ENCODE measurements at places on chromosomes 11 and 22.

DNA sequence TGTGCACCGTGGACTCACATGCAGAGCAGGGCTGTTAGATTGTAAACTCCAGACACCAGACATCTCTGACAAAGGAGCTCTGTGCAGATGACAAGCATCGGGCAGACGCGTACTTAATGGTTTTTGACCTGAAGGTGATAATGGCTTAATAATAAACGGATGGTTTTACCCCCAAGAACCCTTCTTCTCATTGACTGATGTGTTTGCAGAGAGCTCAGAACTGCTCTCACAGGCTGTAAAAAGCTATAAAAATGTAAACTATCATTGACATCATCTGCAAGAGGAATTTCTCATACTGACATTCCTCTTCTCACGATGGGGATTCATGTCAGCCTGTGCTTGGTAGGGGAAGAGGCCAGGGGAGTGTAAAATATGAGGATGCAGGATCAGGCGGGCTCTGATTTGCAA, 8.6 kb upstream of the ARHGAP8 start:
- no peak for DNase-seq

DNA sequence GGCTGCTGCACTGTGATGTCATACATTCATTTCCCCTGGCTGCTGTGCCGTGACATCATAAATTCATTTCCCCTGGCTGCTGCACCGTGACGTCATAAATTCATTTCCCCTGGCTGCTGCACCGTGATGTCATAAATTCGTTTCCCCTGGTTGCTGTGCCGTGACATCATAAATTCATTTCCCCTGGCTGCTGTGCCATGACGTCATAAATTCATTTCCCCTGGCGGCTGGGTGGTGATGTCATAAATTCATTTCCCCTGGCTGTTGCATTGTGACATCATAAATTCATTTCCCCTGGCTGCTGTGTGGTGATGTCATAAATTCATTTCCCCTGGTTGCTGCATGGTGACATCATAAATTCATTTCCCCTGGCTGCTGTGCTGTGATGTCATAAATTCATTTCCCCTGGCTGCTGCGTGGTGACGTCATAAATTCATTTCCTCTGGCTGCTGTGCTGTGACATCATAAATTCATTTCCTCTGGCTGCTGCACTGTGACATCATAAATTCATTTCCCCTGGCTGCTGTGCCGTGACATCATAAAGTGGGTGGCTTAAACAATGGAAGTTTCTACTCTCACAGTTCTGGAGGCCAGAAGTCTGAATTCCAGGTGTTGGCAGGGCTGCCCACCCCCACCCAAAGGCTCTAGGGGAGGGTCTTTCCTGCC, 301.1 kb downstream of the SHANK2 start:
- DNase-seq: no peak

GRCh38 chr11:72413914-72414628, 20.3 kb downstream of the CLPB start:
- DNase-seq: peak; percentile 35

DNA sequence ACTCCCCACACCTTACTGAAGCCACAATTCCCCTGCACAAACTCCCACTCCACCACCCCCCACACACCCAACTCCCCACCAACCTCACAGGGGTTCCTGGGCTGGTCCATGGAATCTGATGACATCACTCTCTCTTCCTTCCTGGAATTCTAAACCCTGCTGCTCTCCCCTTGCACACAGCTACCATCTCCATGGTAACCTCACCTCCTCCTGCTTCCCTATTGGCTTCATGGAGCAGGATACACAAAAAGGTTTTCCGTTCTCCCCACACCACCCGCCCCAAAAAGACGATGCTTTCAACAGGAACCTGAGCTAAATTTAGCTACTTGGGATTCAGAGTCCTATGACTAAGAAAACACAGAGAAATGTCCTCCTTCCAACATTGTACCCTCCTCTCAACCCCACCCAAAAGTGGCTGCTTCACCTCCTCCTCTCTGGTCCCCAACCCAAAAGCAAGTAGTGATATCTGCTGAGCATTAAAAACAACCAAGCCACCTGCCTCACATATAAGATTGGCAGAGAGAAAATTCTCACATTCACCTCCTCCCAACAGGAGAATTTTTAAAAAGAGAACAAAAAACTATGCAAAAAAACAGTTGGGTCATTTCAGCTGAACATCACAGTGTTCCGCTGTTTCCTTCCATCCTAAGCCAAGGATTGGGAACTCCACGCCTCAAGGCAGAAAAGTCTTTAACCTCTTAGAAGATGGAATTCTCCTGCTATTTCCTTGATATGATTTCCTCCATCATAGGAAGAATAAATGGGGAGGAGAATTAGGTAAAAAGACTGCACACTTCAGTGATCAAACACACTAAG, 66.9 kb downstream of the RBFOX2 start:
- DNase-seq: peak; percentile 87

DNA sequence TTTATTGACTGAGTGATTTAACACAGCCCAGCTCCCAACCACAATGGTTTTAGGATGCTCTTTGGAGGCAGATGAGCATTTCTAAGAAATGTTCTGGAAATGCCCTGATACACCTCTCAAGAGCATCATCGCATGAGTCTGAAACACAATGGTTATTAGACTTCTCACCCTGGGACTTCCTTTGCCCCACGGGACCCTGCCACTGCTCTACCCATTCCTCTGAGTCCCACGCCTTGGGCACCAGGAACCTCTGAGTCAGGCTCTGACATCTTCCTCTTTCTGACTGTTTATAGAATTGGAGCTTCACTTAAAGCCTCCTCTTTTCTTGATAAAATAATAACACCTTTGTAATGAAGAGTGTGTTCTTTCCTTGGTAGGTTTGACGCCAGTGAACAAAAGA, 85.6 kb upstream of the PARVA start:
- no peak for DNase-seq

DNA sequence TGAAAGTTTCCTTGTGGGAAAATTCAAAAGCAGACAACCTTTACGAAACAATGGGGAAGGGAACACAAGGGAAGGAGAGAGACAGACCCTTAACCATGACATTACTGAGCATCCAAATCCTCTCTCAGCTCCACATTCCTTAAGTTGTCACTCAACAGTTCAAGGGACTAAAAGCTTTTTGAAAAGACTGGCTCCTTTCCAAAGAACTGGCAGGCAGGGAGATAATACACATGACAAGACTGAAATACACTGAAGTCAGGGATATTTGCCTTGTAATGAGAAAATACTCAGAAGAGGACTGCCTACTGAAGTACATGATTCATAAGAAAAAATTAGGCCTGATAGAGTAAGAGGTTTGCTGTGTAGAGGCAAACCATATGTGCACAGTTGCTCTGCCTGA, 69.1 kb downstream of the SMCO4 start:
- no peak for DNase-seq

DNA sequence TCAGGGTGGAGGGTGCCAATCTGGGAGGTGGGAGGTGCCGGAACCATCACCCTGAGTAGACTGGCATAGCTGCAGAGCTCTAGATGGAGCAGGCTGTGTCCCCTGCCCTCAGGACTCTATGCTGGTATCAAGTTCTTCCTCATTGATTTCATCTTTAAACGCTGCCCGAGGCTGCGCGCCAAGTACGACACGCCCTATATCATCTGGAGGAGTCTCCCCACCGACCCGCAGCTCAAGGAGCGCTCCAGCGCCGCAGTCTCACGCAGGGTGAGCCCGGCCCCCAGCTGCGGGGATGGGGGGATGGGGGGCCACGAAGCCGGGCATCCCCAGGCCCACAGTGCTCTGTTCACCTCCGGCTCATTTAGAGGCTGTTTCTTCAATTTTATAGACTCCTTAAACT, 52.5 kb downstream of the GRAMD4 start:
- DNase-seq: no peak

DNA sequence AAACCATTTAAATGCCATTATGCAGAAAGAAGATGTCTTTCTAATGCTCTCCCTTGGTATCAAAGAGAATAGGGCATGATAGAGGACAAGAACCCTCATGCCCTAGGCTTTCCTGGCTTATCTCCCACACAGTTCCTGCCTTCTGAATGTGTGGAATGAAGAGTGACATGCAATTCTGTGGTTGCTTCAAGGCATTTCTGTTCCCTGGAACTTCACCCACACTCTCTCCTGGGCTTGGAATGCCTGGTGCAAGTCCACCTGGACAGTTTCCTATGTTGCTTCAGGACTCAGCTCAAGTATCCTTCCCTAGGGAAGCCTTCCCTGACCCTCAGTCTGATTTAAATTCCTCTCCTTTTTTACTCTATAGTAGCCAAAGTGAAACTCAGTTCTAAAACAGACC, 53.8 kb upstream of the DRD2 start:
- DNase-seq: no peak

- no peak for DNase-seq
Measured at GRCh38 chr11:959027-959426, 33.4 kb downstream of the AP2A2 start.

DNA sequence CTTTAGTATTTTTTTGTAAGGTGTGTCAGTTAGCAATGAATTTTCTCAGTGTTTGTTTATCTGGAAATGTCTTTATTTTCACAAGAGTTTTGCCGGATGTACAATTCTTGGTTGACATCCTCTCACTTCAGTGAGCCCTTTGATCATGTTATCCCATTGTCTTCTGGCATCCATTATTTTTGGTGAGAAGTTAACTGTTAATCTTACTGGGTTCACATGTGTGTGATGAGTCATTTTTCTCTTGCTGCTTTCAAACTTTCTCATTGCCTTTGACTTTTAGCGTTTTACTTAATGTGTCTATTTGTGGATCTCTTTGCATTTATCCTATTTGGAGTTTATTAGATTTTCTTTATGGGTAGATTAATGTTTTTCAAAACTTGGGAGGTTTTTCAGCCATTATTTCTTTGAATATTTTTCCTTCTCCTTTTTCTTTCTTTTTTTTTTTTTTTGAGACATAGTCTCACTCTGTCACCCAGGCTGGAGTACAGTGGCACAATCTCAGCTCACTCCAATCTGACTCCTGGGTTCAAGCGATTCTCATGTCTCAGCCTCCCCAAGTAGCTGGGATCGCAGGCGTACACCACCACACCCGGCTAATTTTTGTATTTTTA, 100.5 kb upstream of the RRM1 start:
- DNase-seq: no peak

DNA sequence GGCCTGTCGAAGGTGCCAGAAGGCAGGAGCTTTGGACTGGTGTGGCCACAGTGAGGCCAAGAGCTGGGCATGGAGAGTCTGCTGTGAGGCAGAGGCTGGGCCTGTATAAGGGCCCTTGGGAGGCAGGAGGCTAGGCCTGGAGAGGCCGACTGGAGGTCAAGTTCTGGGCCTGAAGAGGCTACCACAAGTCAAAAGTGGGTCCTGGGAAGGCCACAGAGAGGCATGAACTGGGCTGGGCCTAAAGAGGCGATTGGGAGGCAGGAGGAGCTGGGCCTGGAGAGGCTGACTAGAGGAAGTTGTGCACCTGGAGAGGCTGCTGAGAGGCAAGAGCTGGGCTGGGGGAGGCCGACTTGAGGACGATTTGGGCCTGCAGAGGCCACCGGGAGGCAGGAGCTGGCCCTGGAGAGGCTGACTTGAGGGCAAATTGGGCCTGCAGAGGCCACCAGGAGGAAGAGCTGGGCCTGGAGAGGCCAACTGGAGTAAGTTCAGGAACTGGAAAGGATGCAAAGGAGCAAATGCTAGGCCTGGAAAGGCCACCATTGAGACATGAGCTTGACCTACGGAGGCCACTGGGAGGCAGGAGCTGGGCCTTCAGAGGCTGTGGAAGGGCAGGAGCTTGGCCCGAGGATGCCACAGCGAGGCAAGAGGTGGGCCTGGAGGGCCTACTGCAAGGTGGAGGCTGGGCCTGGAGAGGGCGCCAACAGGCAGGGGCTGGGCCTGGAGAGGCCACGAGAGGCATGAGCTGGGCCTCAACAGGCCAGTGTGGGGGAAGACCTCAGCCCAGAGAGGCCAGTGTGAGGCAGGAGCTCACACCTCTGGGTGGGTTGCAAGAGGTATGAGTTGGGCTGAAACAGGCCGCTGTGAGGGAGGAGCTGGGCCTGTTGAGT, 39.8 kb downstream of the OR4C45 start:
- DNase-seq: no peak

DNA sequence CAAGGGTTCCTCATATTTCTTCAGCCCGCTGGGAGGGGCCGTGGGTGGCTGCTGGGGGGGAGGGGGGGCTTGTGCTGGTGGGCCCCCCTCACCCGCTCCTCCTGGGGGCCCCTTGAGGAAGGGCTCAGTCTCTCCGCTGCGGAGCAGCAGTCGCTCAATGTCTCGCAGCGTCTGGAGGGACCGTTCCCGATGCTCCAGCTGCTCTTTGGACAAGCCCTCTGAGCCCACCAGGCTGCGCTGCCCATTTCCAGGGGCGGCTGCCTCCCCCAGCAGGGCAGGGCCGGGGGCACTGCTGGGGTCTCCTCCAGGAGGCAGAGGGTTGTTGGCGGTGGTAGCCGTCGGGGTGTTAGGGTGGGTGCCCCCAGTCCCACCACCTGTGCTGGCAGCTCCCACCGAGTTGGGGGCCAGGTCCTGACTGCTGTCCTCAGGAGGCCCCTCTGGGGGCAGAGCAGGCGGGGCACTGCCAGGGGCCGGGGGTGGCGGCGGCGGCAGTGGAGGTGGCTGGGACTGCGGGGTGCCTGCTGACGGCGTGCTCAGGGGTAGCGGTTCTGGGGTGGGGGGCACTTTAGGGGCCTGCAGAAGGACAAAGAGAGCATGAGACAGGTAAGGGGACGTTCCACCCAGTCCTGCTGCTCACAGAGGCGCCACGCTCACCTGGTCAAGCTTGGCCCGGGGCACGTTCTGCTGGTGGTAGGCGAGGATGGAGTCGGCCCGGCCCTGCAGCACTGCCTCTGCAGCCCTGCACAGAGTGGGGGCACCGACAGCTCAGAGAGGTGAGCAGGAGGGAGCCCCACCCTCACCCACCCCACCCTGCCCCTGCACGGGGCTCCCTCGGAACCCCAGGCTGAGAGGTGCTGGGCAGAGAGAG, 18.9 kb downstream of the CXCR5 start:
- DNase-seq: no peak

DNA sequence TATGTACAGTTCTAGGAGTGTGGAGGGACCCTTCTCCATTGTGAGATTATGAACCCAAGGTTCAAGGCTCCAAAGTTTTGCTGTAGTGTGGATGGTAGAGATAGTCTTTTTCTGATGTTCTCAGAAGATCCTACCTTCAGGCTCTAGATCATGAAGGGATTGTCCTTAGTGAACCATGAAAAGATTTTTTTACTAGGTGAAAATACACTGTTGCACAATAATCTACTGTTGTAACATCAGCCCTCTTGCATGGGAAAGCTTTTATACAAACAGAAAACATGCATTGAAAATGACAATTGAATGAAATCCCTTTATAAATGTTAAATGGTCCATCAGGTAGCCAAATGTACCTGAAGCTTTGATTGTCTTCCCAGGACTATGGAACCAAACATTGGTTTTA, 177.8 kb downstream of the FAM76B start:
- no peak for DNase-seq

- no peak for DNase-seq
Measured at GRCh38 chr11:68141246-68142027, 20.2 kb upstream of the CHKA start.

DNA sequence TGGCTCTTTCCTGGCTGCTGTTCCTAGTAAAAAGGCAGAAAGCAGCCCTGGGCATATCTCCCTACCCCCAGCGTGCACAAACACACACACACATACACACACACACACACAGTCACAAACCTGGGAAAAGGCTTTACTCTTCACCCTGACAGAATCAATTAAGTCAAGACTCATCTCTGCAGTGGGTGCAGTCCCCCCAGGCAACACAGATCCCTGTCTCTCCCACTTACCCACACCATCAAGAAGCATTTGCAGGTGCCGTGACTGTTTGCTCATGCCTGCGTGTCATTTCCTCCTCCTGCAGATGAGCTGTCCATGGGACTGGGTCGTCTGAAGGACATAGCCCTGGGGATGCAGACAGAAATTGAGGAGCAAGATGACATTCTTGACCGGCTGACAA, 28.6 kb downstream of the SNAP29 start:
- DNase-seq: no peak

GRCh38 chr11:15157606-15158137, 42.9 kb downstream of the INSC start:
- DNase-seq: no peak

Data from pulmonary artery endothelial cell (primary cell).